Memory B cell (primary cell): ENCODE measurements at places on chromosomes 5 and 9.

GRCh38 chr9:97980479-97980803 is 2.7 kb upstream of the ANP32B start:
- DNase-seq: no peak

DNA sequence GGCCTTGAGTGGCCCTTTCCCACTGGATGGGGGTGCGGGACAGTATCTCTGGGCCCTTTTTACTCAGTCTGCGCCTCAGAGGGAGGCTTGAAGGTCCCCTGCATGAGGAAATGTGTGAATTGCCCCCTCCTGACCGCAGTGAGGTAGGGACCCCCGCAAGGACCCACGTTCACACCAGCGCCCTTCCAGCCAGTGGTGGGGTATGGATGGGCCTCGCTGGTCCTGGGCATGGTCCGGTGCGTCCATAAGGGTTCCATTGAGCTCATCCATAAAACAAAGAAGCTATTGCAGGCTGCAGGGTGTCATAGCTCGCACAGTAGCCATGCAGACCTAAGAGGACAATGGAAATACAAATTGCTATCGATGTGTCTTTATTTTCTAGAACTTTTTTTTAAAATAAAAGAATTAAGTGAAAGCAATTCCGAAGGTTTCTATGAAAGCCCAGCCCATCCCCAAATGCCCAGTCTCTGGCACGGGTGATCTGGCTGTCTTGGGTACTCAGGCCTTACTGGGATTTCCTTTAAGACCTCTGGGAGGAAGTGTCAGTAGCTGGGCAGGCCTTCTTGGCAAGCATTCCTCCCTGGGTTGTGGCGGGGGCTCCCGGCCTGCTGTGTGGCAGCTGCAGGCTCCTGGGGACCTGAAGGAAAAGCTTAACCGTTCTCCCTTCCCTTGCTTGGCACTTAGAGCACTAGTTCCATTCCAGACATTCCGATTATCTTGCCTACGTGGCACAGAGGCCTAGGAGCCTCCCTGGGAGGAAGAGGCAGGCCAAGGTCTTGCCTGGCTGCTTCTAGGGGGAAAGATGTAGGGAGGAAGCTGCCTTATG is 1.5 kb upstream of the SEMA5A start:
- DNase-seq: no peak

DNA sequence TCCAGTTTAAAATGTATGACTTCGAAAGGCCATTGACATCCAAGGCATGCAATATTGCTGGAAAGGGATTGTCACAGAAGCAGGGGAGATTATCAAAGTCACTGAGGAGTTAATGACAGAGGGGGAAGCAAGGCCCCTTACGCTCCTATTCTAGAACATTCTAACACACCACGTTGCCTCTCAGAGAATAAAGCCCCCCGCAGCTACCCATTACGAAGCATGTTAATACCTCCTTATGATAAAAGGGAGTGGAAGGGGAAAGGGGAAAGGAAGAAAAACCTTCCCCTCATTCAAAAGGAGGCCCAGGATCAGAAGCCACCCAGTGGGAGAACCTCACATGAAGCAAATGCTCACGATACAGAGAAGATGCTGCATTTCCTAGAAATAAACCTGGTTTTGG is 213.6 kb downstream of the DAB2IP start:
- no peak for DNase-seq

DNA sequence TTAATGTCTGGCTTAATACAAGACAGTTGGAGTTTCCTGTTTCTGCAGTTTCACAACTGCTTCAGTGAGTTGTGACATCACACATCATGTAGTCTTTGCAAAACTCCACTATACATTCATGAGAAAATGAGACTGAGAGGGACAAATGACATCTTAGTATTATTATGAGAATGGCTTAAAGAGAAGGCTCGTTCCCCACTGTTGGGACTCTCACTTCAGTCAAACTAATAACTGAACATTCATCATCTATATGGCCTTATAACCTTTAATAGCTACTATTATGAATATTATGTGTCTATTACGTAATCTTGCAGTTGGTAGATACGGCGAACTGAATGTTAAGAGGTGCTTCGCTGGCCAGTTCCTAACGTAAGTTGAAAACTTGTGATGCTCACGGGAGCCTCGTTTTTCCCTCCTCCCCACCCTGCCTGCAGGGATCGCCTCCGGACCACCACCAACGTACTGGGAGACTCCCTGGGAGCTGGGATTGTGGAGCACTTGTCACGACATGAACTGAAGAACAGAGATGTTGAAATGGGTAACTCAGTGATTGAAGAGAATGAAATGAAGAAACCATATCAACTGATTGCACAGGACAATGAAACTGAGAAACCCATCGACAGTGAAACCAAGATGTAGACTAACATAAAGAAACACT is 79.4 kb downstream of the SLC1A3 start:
- DNase-seq: no peak
